ENCODE measurements at places on chromosomes 5 and 9. TPM values are rescaled to one million over a fixed set of nuclear protein-coding genes. Genes with fewer than 3 reads are reported as not detected.

DNA sequence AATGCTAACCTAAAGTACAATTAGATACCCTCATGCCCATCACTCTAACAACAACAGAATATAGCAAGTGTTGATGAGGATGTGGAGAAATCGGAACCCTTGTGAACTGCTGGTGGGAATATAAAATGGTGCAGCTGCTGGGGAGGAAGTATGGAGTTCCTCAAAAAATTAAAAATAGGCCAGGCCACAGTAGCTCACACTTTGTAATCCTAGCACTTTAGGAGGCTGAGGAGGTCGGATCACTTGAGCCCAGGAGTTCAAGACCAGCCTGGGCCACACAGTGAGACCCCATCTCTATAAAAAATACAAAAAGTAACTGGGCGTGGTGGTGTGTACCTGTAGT, 18.0 kb upstream of the MRNIP start:
- DNase-seq = no peak
- H3K36me3 ChIP-seq = no peaks in the 10 kb centered on the region
- peaks cover 8% of the 10 kb centered on the region for H3K4me1 ChIP-seq
- H3K27ac ChIP-seq = no peak overlapping the region

DNA sequence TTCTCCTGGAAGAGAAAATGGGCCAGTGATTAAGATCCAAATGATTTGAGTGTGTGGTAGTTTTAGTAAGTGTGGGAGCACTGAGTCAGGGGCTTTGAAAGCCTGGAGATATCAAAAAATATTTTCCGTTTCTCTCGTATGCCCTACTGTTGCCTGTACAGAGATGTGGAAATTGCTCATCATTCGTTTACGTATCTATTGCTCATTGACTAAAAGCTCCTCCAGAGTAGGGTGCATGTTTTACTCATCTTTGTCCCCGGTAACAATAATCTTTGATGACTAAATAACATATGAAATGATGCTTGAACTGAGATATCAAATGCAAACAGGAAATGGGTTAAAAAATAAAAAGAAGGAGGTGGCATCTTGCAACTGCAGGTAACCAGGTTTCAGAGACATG, 114.2 kb upstream of the FST start:
- no peak for DNase-seq
- H3K27me3 ChIP-seq = no peaks in the 10 kb centered on the region
- no peak overlapping the region for H3K27ac ChIP-seq
- no peak overlapping the region for H3K4me3 ChIP-seq

DNA sequence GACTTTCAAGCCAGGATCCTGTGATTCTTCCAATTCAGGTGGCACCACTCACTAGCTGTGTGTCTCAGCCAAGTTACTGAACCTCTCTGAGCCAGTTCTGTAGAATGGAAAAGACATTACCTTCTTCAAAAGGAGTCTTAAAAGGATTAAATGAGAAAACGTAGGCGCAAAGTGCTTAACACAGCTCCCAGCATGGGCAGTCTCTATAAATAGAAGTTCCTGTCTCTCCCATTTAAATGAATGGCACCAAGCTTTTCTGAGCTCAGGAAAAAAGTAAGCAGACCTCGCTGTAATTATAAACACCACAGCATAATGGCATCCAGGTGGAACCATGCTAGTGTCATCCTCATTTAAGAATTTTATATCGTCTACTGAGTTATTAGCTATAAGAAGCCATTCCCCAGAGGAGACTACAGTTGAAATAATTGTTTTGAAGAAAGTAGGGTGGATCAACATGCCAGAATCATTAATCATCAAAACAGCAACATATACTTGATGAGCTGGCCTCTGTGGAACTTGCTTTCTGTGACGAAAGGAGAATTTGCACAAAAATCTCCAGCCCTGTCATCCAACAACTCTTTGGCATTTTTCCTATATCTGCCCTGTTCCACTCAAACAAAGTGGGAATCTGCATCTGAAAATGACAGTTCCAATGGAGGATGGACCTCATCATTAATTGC, 188.9 kb downstream of the SPOCK1 start:
- no peaks in the 10 kb centered on the region for H3K27me3 ChIP-seq
- peaks cover 2% of the 10 kb centered on the region for H3K4me1 ChIP-seq
- no peaks in the 10 kb centered on the region for H3K36me3 ChIP-seq
- DNase-seq = no peak
- no peak overlapping the region for H3K27ac ChIP-seq

DNA sequence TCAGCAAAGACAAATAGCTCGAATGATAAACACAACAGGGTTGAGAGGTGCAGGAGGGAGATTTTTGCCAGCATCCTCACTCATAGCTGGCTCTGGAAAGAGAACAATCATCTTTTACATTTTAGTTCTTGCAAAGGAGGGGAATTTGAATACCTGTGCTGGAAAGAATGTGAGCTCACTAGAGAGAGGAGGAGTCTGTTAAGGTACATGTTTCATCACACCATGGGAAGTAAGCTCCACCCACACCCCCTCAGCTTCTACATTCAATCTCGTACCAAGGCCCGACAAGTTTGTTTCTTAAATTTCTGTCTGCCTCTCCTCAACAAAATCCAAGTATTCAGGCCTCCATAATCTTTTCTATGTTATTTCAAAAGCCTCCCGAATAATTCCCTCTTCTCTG, 254.6 kb downstream of the BRINP1 start:
- DNase-seq = no peak
- no peaks in the 10 kb centered on the region for H3K27me3 ChIP-seq
- H3K4me3 ChIP-seq = no peak overlapping the region
- no peak overlapping the region for H3K27ac ChIP-seq

DNA sequence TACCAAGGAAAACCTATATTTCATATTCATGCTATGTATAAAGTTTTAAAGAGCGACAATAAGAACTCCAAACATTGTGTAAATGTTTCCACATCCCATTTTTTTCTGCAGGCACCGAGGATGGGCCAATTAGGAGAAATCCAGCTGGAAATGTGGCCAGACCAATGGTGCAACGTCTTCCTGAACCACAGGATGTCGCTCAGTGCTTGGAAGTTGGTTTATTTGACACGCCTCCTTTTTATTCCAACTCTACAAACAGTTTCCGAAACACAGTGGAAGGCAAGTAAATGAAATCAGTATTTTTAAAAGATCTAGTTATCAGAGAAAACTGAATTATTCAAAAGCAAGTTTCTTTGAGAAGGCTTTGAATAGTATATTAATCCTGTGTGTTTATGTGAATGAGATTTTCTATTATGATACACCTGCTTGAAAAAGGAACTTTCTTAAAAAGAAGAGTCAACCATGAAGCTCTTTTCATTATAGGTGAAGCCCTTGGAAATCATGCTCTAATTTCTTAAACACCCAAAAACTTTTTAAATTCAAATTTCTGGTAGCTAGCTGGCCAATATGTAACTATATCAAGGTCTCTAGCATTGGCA, 9.1 kb downstream of the TYRP1 start:
- H3K36me3 ChIP-seq = no peaks in the 10 kb centered on the region
- peak; percentile 19 for DNase-seq
- no peak overlapping the region for H3K27ac ChIP-seq
- H3K27me3 ChIP-seq = no peaks in the 10 kb centered on the region
- no peak overlapping the region for H3K4me3 ChIP-seq

- no peaks in the 10 kb centered on the region for H3K27me3 ChIP-seq
- no peak for DNase-seq
- no peaks in the 10 kb centered on the region for H3K4me1 ChIP-seq
- no peak overlapping the region for H3K4me3 ChIP-seq
- H3K36me3 ChIP-seq = no peaks in the 10 kb centered on the region
- H3K27ac ChIP-seq = no peak overlapping the region
These were observed 62.0 kb downstream of the SUSD1 start for GRCh38 chr9:112112941-112113681.

GRCh38 chr5:154940375-154940771, 500 bp upstream of the MRPL22 start:
- peak overlapping the region; percentile 75 for H3K27ac ChIP-seq
- H3K36me3 ChIP-seq = peaks cover under 1% of the 10 kb centered on the region
- no peaks in the 10 kb centered on the region for H3K27me3 ChIP-seq
- peaks cover 36% of the 10 kb centered on the region for H3K4me1 ChIP-seq
- H3K4me3 ChIP-seq = peak overlapping the region; percentile 70
- no peak for DNase-seq

The MLANA gene
- total RNA-seq = not detected

- H3K4me1 ChIP-seq = peaks cover 3% of the 10 kb centered on the region
- H3K27me3 ChIP-seq = no peaks in the 10 kb centered on the region
- DNase-seq = no peak
- no peak overlapping the region for H3K4me3 ChIP-seq
These were observed 119.6 kb upstream of the RETREG1 start for GRCh38 chr5:16736158-16736995.

DNA sequence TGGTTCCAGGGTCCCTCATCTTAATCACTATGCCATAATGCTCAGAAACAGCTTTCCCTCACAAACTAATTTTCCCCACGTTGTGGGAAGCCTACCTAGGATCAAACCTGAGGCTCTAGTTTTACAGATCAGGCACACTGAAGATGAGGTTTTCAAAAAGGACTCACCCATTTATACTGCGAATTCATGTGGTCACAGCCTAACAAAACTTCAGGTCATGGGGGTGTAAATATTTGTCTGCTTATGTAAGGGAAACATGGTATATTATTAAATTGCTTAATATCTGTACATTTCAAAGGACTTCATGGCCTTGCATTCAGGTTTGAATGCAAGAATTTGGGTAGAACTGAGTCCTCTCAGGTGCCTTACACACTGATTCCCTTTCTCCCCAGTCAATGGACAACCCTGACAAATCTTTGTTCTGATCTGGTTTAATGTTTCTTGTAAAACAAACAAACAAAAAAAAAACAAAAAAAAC, 12.1 kb downstream of the ZFAND5 start:
- peaks cover 16% of the 10 kb centered on the region for H3K36me3 ChIP-seq
- peaks cover 61% of the 10 kb centered on the region for H3K4me1 ChIP-seq
- no peak overlapping the region for H3K4me3 ChIP-seq
- H3K27me3 ChIP-seq = no peaks in the 10 kb centered on the region
- DNase-seq = no peak

GRCh38 chr9:123218831-123219230, 49.6 kb downstream of the STRBP start:
- H3K27me3 ChIP-seq = no peaks in the 10 kb centered on the region
- no peaks in the 10 kb centered on the region for H3K36me3 ChIP-seq
- H3K27ac ChIP-seq = no peak overlapping the region
- peaks cover 4% of the 10 kb centered on the region for H3K4me1 ChIP-seq

- H3K4me3 ChIP-seq = no peak overlapping the region
- no peaks in the 10 kb centered on the region for H3K27me3 ChIP-seq
- H3K27ac ChIP-seq = no peak overlapping the region
- DNase-seq = no peak
These were observed 37.7 kb downstream of the NR4A3 start for GRCh38 chr9:99859243-99859980.
